CD4-positive, CD25-positive, alpha-beta regulatory T cell (primary cell): ENCODE measurements at places on chromosomes 12 and 14. TPM values are rescaled to one million over a fixed set of nuclear protein-coding genes. Genes with fewer than 3 reads are reported as not detected.

DNA sequence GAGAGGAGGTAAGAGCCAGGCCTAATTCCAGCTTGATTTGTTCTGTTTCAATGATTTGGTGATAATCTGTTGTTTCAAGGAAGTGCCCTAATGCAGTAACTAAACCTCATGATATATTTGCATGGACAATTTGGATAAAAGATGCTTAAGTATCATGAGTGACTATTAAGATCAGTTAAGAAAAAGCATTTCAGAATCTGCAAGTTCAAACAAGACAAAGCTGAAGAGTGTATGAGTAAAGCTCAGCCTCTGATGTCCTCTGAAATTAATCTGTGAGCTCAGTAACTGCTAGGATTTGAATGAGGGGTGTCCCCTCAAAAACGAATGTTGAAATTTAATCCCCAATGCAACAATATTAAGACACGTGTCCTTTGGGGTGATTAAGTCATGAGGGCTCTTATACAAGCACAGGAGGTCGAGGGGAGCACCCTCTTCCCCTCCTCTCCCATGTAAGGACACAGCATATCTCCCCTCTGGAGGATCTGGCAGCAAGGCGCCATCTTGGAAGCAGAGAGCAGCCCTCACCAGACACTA lies 949.2 kb downstream of the GALC start:
- no peak for DNase-seq

The CPM gene
- 5.7 TPM for polyA plus RNA-seq

DNA sequence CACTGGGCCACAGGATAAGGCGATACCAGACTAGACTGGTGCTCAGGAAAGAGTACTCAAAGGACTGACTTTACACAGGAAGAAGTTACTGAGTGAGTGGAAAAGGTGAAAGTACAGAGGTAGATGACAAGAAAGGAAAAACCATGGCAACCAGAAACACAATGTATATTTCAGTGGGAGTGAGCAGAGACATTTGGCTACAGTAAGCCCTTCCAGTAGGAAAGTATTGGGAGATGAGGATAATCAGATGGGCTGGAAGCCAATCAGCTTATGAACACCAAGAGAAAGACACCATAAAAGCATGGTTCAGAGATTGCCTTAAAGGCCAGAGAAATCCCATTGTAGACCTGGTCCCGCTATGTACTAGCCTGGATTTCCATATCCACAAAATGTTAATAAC lies 51.6 kb downstream of the TMTC1 start:
- DNase-seq = no peak

GRCh38 chr12:98295681-98296080 lies 219.7 kb upstream of the TMPO start:
- no peak for DNase-seq

The OGFOD2 gene
- 12.5 TPM for polyA plus RNA-seq

DNA sequence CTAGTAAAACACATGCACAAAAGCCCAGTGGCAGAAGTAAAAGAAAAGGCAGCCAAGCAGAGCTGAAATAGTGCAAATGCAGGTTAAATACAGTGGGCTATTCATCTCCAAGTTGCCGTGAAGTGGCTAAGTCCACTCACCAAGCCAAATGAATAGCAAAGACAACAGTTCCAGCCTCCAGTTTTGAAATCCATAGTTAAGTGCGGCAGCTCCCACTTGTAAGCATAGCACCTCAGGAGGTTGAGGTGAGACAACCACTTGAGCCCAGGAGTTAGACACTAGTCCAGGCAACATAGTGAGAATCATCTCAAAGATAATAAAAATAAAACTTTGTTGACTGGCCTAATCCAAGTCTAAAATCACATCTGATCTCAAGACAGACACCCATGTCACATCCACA lies 9.8 kb upstream of the PHLDA1 start:
- DNase-seq = no peak

DNA sequence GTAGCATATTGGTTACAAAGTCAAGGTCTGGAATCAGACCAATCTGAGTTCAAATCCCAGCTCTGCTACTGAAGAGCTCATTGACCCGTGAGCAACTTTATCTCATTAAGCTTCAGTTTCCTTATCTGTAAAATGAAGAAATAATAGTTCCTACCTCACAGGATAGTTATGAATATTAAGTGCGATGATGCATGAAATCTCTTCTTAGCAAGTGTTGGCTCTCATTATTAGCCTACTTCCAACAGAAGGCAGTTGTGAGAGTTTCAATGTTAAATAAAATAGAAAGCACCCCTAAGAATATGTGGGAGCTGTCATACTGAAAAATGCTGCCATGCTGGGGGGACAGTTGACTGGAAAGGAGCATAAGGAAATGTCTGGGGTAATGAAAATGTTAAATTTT lies 39.0 kb upstream of the ITPR2 start:
- DNase-seq = no peak

- no peak for DNase-seq
These were observed 21.6 kb downstream of the C12orf75 start for GRCh38 chr12:105352052-105352451.

DNA sequence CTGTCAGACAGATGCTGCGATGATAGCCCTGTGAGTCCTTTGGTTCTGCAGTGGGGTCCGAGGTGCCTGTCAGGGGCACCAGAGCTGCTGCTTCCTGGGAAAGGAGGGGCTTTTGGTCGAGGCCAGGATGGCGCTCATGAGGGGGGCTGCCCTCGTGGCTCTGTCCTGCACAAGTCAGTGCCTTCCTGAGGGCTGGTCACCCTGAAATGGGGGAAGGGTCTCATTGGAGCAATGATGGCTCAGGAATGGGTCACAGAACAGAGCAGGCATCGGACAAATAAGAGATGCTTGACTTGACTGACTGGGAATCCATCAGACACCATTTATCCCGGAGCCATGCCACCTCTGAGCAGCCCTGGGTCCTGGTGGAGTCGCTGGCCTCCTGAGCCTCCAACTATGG lies 121.9 kb downstream of the ADGRD1 start:
- DNase-seq = no peak

- no peak for DNase-seq
These were observed 3.6 kb upstream of the TNFRSF1A start for GRCh38 chr12:6345319-6346091.

GRCh38 chr14:101132588-101132987 lies 229.1 kb upstream of the RTL1 start:
- no peak for DNase-seq

DNA sequence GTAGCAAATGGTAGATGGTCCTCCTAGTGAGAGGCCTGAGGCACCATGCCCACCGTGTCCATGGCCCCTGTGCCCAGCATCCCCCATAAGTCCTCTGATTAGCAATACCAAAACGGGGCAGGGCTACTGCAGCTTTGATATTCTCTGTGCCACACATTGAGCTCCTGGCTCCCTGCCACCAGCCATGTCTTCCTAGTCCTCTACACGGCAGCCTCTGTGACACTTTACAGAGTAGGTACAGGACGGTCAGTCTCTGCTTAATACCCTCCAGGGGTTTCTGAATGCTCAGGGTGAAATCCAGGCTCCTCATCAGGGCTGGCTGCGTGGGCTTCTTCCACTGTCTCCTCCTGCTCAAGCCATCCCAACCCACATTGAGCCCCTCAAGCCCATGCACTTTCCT lies 8.0 kb downstream of the RBM19 start:
- no peak for DNase-seq

The KRT74 gene
- polyA plus RNA-seq = not detected

The STAC3 gene
- 0.10 TPM for polyA plus RNA-seq

The CIPC gene
- 12.7 TPM for polyA plus RNA-seq

- no peak for DNase-seq
These were observed 29.5 kb upstream of the RPLP0 start for GRCh38 chr12:120230326-120230973.

- DNase-seq = no peak
These were observed 114.3 kb downstream of the DIP2B start for GRCh38 chr12:50618864-50619609.

DNA sequence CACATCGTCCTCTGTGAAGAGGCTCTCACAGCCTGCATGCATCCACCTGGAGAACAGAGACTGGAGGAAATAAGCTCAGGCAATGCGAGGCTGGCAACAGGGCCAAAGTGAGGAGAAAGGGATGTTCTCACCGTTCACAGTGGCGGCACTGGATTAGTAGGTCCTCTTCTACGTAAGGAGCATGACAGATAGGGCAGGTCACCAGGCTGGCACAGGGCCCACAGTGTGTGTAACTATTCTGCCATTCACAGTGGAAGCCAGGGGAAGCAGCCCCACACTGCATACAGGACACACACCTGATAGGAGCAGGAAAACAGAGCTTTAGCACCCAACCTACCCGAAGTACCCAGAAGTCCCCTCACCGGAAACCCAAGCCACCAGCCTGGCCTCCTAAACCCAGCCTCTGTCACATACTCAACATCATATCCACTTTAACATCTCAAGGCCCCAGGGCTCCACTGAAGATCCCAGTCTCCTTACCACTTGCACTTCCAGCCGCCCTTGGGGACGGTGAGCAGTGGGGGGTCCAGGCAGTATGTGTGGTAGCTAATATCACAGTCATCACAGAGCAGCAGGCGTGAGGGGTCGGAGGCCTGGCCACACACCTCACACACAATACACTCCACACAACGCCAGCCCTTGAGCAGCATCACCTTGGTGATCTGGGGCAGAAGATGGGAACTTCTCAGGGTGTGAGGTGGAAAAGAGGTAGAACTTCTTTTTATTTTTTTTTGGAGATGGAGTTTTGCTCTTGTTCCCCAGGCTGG lies 14.3 kb downstream of the KMT2D start:
- no peak for DNase-seq

The ARMH4 gene
- polyA plus RNA-seq = 1.0 TPM

The GYS2 gene
- polyA plus RNA-seq = 0.09 TPM

DNA sequence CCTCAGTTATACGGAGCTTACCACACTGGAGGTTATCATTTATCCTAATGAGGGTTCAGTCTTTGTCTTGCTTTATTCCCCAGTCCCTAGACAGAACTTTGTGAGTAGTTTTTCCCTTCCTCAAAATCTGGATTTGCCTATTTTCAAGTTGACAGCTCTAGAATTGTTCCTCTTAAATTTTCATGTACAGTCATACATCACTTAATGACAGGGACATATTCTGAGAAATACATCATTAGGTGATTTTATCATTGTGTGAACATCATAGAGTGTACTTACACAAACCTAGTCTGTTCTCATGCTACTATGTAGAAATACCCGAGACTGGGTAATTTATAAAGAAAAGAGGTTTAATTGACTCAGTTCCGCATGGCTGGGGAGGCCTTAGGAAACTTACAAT lies 3.1 kb downstream of the PRKAB1 start:
- DNase-seq = no peak
